ENCODE measurements at places on chromosomes 2 and 18.
A peak's percentile ranks its signal among the peaks of the same experiment; 100 is the strongest.

GRCh38 chr2:119230219-119231185 lies 6.9 kb downstream of the STEAP3 start:
- DNase-seq: no peak

GRCh38 chr2:47344890-47345589 lies 57.9 kb upstream of the MSH2 start:
- no peak for DNase-seq

DNA sequence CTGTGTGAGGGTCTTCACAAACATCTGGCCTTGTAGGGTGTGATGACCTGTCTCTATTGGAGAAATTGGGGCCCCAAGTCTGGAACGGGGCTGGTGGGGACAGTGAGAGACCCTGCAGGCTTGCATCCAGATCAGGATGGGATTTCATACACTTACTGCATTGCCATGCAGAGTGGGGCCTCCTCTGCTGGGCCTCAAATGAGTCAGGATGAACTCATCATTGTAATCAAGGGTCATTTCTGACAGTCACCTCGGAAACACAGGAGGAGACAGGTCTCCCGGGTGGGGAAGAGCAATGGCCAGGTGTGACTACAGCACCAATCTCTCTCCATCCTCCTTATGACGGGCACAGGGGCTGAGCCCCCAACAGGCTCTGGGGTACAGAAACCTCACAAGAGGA lies 48.1 kb upstream of the GALR1 start:
- DNase-seq: no peak

- no peak for DNase-seq
Measured at GRCh38 chr2:203688798-203689197, 17.6 kb upstream of the CD28 start.

DNA sequence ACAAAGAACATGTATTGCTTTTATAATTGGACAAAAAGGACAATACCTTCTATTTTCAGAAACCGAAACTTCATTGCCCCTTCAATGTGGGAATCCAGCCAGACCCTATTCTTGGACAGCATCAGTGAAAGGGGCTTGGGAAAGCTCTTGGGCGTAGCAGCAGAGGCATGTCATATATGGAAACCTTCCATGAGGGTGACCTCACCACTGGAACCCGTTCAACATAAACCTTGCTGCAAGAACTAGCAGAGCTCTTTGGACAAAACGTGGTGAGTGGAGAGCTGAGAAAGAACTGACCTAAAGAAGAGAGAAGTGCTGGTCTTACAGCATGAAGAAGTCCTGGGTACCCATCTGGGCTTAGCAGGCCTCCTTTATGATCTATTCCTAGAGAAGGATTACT lies 22.7 kb upstream of the ACTG2 start:
- DNase-seq: peak; percentile 94
